Stimulated activated CD8-positive, alpha-beta memory T cell treated with anti-CD3 and anti-CD28 coated beads, Interleukin-2, amount 100 ng/mL, for 1 hour (primary cell): ENCODE measurements at places on chromosomes 6 and 20.
A peak's percentile ranks its signal among the peaks of the same experiment; 100 is the strongest.

GRCh38 chr6:167748046-167748445 lies 78.7 kb upstream of the AFDN start:
- no peak for DNase-seq

- DNase-seq: peak; percentile 1
Measured at GRCh38 chr20:10218536-10219451, at the start of gene SNAP25. Gene SNAP25 (plus strand): TSS chr20:10218830. CDS start chr20:10275492, 56,662 bp downstream.

GRCh38 chr20:8019246-8019997 lies at the start of gene TMX4:
Gene TMX4 (minus strand): TSS chr20:8019761. CDS start chr20:8019613, 148 bp downstream.
- peak; percentile 81 for DNase-seq

DNA sequence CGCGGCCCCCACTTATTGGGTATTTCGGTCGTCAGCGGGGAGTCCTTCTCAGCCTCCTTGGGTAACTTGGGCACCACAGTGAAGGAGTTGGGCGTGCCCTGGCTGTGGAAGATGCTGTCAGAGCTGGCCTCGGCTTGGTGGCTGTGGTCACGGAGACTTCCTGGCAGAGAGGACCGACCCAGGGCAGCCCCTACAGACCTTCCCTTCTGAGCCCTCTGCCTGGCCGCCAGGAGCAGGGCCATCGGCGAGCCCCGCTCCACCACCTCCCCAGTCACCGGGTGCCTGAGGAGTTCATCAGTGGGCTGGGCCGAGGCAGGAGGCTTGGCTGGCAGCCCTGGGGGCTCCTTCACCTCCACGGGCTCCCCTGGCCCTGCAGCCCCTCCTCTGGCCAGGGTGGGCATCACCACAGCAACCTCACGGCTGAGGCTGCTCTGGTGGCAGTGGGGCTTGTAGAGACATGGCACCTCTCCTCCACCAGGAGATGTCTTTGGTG lies 37.2 kb downstream of the C6orf132 start:
- DNase-seq: no peak

- peak; percentile 28 for DNase-seq
Measured at GRCh38 chr6:137823826-137824555, 43.1 kb upstream of the TNFAIP3 start.

- DNase-seq: no peak
Measured at GRCh38 chr6:28953585-28954258, 29.9 kb upstream of the TRIM27 start.

- DNase-seq: no peak
Measured at GRCh38 chr20:61352346-61353260, 100.5 kb downstream of the CDH4 start.

DNA sequence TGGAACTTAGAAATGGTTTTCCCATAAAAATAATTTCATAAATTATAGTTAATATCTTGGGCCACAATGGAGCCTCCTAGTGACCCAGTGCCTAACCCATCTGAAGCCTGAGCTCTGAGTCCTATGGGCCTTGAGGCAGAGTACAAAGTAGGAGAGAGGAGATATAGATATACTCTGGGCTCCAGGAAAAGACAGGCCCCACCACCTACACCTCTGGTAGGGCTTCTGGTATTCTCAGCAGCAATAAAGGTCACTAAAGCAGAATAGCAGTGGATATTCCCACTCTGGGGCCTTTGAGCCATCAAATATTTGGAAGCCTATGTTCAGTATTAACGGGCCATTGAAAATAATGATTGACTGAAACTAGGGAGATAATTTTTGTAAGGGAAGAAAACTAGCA lies 24.1 kb downstream of the CYP39A1 start:
- no peak for DNase-seq

DNA sequence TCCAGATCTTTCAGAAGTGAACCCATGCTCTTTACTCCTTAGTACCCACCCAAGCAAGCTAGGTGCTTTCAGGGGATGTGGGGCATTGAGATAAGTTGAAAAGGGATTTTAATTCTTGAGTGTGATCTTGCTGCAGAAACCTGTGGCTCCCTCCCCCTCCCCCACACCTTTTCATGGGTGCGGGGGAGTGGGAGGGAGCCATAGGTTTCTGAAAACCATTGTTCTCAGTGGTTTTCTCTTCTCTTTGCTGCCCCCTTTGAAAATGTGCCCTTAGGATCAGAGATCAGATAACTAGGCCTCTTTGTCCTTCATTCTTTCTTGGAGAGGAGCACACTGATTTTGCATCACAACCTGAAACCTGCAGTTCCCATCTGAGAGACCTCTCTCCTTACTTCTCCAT lies 2.4 kb downstream of the PCSK2 start:
- no peak for DNase-seq

DNA sequence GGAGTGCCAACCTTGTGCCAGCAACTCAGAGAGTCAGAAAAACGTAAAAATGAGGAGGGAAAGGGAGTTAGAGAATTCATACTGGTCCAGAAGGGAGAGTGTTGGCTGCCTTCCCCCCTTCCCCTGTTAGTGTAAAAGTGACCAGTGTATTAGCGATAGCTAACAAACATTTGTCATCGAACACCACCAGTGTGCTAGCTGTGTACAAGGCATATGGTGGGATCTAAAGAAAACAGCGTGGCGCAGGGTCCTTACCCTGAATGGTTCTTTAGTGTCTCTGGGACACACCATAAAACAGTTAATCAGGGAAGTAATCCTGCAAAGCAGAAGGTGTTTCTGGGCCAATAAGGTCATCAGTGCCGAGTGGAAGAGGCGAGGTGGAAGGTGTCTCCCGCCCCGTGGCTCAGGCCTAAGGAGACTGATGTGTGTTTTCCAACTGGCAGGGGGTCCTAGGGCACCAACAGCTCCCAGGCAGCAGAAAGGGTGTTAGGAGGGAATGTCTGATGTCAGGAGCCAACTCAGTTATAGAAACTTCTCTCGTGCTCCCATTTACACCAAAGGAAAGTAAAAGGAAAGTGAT lies 91.9 kb downstream of the TCP11 start:
- DNase-seq: no peak

GRCh38 chr20:25485872-25486271 lies 78.4 kb downstream of the GINS1 start:
- DNase-seq: no peak

DNA sequence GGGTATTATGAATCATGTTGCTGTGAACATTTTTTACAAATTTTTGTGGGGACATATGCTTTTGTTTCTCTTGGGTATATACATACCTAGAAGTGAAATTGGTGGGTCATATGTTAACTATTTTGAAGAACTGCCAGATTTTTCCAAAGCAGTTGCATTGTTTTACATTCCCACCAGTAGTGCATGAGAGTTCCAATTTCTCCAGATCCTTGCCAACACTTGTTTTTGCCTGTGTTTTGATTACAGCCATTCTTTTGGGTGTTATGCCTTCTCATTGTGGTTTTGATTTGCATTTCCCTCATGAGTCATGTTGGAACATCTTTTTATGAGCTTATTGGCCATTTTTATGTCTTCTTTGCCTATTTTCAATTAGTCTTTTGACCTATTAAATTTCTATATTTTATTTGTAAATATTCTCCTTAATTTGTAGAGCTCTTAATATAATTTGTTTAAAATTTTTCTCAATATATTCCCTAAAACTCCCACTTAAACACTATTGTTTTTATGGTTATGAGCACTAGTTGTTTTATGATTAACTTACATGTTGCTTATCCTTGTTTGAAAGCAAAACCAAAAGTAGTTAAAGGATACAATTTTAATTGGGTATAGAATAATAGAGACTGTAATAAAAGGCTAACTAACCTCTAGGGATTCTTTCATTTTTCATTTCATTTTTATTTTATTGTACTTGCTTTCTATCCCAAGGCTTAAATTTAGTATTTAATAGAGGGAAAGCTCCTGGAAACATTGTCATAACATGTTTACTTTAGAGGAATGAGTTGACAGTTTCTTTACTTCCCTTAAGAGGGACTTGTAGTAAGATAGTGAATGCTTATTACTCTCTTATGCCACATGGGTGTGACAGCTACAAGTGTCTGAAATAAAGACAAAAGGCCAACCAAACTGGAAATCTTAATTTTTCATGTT lies 5.5 kb downstream of the UBR2 start:
- no peak for DNase-seq

GRCh38 chr20:36506253-36506652 lies 35.1 kb upstream of the MYL9 start:
- DNase-seq: no peak

- DNase-seq: no peak
Measured at GRCh38 chr20:47027042-47027441, 132.4 kb downstream of the EYA2 start.

DNA sequence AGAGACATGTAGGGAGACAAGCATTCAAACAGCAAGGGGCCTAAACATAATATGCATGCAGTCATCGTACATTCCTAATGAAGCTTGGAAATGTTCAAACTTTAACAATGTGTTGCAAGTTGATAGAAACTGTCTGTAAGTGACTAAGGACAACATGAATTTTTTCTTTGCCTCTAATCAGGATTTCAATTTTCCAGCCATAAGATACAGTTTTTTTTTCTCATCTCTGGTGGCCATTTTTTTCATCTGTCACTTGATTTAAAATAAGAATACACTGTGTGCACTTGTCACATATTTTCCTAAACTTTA lies 22.2 kb upstream of the MTRF1L start:
- DNase-seq: no peak

GRCh38 chr6:422433-423054 lies 31.0 kb downstream of the IRF4 start:
- DNase-seq: no peak

- no peak for DNase-seq
Measured at GRCh38 chr20:50438986-50439407, 71.2 kb upstream of the PTPN1 start.

DNA sequence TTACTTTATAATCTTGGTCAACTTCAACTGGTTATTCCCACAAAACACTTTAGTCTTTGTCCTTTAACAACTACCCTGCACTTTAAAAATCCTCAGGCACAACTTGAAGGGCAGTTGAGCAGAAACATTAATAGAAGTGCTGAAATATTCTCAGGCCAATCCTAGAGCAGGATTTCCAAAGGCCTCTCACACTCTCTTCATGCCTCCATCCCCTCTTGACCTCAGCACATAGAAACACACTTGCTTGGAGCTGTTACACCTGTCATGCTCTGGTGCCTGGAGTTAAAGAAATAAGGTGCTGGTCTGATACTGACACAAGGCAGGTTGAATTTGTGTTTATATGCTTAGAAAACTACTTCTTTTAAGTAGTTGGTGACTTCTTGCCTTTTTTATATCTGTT lies 618.8 kb upstream of the POU3F2 start:
- DNase-seq: no peak

DNA sequence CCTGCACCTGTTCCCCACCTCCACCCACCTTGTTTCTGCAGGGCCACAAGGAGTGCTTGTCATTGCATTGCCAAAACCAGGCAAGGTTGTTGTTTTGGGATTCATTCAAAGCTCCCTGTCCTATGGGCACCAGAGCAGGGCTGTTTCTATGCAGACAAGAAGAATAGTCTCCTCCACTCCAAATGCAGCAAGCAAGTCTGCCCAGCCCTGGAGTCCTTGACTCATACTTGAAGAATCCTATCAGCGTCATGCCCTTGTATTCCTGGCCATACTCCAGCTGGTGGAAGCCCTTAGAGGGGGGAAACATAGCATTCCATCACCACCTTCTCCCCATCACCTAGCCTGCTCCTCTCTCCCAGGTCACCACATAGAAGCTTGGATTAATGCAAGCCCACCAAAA lies 145.3 kb upstream of the ECI2 start:
- no peak for DNase-seq

DNA sequence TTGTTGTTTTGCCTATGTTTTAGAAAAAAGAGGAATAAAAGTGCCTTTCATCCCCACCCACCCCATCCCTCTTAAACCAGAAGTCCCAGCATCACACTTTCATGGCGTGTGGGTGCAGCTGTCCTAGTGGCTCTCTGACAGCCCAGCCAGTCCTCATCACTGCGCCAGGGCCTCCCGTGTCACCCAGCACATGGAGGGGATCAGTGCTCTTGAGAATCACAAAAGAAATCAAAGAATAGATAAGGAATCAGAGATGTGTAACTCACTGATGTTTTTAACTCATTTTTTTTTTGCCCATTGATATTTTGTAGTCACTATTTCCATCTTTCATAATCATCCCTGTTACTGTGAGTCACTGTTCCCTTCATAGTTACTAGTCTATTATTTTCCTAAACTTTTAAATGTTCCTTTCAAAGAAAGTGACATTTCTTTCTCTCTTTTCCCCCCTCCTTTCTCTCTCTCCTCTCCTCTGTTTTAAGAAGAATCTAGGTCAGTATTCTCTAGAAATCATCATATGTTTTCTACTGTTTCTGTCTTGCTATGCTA lies 78.6 kb downstream of the AIG1 start:
- no peak for DNase-seq
